Activated naive CD8-positive, alpha-beta T cell treated with anti-CD3 and anti-CD28 coated beads, Interleukin-2, amount 50 U/mL, for 16 hours (primary cell): ENCODE measurements at places on chromosomes 3 and 15.

DNA sequence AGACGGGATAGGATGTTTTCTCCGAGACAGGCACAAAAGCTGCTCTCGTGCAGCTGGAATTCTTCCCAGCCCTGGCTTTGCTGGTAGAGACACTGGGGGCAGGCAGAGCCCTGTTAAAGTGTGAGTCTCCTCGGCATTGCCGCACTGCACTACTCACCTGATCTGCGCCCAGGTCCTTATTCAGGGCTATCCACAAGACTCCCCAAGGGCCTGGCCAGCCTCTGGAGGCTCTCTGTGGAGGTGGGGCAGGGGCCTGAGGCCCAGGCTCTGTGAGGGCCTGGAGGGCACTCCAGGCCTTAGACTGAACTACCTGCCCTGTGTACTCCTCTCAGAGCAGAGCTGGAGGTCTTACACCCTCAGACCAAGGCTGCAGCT is 48.4 kb downstream of the KY start:
- DNase-seq, result no peak

- no peak for DNase-seq
These were observed 20.1 kb downstream of the ZBTB38 start for GRCh38 chr3:141388395-141388794.

- DNase-seq, result no peak
These were observed 26.8 kb downstream of the POLG start for GRCh38 chr15:89307791-89308190.

- DNase-seq, result no peak
These were observed 85.4 kb upstream of the ABHD2 start for GRCh38 chr15:89002830-89003229.

DNA sequence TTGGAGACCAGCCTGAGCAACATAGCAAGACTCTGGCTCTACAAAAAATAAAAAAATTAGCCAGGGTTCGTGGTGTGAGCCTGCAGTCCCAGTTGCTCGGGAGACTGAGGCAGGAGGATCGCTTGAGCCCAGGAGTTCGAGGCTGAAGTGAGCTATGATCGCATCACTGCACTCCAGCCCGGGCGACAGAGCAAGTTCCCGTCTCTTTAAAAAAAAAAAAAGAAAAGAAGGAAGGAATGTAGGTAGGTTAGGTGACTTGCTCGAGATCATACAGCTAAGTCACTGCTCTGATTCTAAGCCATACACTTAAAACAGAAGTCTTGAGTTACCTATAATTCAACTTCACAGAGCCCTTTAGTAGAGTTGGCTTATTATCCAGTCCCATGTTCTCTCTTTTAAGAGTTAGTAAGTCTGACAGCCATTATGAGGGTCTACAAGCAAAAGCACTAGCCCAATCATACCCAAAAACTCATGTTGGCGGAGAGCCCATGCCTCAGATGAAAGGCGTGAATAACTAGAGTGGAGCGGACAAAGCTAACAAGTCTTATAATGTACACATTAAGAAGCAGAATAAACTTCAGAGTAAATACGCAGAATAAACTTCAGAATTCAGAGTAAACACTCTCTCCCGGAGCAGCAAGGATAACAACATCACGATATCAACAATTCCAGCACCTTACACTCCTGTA is 768 bp downstream of the AAGAB start:
- no peak for DNase-seq

- DNase-seq, result no peak
These were observed 3.2 kb upstream of the GBE1 start for GRCh38 chr3:81764665-81765064.

GRCh38 chr3:144112036-144112435 is 140.4 kb downstream of the DIPK2A start:
- DNase-seq, result no peak

GRCh38 chr3:120678331-120678947 is 3.6 kb downstream of the HGD start:
- DNase-seq, result no peak

- no peak for DNase-seq
These were observed 229.2 kb upstream of the CHRNA7 start for GRCh38 chr15:31801152-31801551.

GRCh38 chr3:127754411-127755304 is 67.7 kb downstream of the MGLL start:
- no peak for DNase-seq

DNA sequence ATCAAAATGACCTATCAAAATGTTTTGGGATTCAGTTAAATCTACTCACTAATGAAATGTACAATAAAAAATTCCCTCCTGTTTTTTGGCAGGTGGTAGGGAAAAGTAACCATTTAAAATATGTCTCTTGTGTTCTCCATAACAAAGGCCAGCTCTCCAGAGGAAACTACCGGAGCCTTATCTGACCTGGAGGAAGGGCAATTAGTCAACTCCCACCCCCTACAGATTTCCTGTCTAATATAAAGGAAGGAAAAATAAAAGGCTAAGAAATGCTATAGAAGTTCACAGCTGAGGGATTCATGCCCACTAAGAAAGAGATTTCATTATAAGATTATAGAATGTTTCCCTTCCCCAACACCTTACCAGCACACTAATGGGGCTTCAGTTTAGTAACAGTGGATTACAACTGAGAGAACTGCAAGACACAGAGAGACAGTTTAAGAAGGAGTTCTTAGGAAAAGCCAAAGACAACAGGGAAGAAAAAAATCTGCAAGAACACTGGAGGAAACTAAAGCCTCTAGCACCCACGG is 376.5 kb upstream of the KCNMB2 start:
- no peak for DNase-seq

- DNase-seq, result no peak
These were observed 113.9 kb downstream of the RORA start for GRCh38 chr15:61115241-61115640.

GRCh38 chr15:39860200-39860599 is 59.9 kb downstream of the GPR176 start:
- DNase-seq, result no peak

- no peak for DNase-seq
These were observed 164.8 kb downstream of the ERC2 start for GRCh38 chr3:56303487-56303886.

GRCh38 chr3:113585720-113586119 is 53.4 kb downstream of the SIDT1 start:
- no peak for DNase-seq

- DNase-seq, result no peak
These were observed 89.6 kb upstream of the MYZAP start for GRCh38 chr15:57502116-57502515.

DNA sequence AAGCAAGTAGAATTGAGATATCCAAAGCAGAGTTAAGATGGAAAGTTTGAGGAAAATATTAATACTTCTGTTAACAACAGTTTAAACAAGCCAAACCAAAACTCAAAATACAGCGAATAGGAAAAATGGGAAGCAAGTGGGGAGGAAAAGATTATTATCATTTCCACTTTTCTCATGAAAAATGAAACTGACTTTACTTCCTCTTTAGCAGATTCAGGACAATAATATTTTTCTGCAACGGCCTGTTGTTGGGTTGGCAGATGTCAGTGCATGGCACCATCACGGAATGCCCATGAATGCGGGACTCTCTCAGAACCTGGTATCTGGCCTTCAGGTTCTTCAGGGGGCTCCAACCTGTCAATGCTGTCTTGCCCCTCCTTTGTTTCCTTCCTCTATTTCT is 11.1 kb downstream of the ANKUB1 start:
- DNase-seq, result no peak

GRCh38 chr15:62141643-62142588 is 23.2 kb downstream of the C2CD4B start:
- DNase-seq, result no peak

DNA sequence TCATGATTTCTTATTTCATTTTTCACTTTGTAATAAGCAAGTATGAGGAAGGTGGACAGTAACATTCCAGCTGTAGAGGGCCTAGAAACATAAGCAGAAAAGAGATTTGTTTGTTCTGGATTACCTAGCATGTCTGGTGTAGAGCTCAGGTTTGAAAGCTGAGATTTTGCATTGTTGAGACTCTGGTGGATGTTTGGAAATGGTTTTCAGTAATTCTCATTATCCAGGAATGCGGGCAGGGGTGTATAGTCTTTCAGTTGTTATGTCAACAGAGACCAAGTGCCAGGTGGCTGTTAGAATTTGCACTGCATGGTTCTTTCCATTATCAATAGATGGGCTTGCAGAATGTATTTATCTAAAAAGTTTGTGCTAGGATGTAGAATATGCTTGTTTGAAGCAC is 10.9 kb downstream of the GPD1L start:
- DNase-seq, result no peak

- no peak for DNase-seq
These were observed 116.0 kb downstream of the FOXB1 start for GRCh38 chr15:60120100-60120499.

DNA sequence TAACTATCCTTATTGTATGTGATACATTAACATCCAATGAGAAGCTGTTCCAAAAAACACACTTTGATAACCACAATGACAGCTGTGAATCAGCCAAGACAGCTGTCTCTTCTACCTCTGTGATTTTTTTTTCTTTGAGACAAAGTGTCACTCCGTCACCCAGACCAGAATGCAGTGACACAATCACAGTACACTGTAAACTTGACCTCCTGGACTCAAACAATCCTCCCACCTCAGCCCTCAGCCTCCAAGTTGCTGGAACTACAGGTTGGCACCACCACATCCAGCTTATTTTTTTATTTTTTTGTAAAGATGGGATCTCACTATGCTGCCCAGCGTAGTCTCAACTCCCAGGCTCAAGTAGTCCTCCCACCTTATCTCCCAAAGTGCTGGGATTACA is 73.5 kb upstream of the TMCO5A start:
- no peak for DNase-seq

DNA sequence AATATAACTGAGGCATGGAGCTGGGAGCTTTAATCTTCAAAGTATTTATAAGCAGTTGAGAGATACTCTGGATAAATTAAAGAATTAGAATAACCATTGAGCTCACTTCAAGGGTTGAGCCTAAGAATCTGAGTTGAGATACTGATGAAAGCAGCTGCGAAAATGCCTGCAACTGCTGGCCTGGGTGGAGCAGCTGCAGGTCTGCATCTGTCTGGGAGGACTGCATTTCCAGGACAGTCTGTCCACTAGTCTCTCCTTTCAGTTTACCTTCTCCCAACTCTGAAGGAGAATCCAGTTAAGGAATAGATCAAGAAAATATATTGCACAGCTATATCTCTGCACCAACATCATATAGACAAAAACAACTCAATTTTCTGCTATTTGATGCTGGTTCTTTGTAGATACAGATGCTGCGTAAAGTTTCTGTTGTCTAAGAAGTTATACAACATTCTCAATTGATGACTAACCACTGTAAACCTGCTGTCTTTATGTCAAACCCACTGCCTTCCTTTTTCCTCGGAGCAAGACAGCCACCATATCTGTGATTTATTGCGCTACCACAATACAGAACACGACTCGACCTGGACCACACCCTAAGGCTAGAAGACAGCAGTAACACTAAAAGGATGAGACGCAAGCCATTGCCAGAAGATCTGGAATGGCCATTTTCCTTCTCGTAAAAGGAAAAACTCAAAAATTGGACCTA is 245.1 kb downstream of the MAGI1 start:
- DNase-seq, result no peak

DNA sequence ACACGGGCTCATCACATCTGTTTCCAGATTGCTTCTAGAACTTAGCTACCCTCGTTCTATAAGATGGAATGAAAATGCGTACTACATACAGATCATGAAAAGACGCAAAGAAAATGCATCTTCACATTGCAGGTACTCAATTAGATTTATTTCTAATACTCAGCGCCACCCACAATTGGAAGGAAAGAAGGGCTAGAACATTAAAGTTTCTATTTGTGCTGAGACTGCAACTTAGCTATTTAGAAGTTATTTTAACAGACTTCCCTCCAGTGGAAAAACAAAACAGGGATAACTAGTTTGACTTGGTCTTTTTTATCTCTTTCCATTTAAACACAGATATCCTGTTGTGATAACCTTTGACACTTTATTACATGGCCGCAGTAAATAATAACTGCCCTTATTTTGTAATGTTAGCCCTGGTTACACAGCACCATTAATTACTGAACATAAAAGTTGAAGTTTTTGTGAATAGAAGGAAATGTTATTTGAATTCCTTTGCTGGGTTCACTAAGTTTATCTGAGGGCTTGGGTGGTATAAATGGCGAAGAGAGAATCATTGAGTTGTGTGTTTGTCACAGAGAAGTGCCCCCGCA is 86.9 kb upstream of the SLC25A26 start:
- DNase-seq, result no peak

DNA sequence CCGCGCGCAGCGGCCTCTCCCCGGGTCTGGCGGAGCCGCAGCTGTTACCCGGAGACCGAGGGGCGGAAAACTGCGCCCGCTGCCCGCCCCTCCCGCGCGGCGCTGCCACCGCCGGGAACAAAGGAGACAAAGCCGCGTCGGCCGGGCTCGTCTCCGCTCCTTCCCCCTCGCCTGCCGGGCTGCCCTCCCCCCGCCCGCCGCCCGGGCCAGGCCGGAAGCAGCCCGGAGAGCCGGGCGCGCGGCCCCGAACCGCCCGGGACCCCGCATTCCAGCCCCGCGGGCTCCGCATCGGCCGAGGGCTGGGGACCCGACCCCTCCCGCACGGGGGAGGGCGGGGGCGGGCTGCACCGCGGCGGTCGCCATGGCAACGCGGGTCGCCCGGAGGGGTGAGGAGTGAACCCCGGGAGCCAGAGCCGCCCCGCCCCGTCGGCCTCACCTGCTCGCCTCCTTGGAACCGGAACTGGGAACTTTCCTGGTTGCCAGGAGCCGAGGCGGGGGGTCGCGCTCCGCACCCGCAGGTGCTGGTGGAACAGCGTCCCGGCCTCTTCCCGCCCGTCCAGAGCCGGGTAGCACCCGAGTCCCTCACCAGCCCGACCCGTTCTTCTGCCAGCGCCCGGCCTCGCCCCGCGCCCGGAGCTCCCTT is 448 bp downstream of the PLXNB1 start:
- DNase-seq, result no peak

DNA sequence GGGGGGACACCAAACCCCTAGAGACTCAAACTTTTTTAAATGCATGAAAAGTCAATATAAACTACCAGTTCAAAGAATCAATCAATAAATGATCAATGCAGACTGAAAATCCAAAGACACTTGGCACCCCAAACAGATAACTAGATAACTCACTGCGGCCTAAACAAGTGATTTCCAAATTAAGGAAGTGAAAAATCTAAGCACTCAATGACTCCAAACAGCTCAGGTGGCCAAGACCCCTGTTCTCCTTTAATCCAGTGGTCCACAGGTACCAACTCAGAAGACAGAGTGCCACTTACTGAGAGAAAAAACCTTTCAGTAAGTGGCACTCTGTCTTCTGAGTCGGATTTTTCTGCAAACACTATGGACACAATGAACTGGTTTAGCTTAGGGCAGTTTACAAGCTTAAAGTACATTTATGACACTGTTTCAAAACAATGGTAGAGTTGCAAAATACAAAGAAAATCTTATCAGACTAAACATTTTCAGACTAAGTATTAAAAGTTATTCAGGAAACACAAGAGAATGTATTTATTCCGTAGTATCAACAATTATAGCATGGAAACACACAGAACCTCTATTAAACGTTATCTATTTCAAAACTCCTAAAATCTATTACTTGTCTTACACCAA is 4.7 kb downstream of the DLG1 start:
- no peak for DNase-seq

- DNase-seq, result no peak
These were observed 123.5 kb downstream of the UNC13C start for GRCh38 chr15:54101664-54102270.
